ENCODE measurements at places on chromosomes 12 and 14.

- DNase-seq: no peak
Observed at GRCh38 chr12:79019672-79020071, 155.1 kb downstream of the SYT1 start.

GRCh38 chr14:26265170-26265685 is 332.6 kb downstream of the NOVA1 start:
- DNase-seq: no peak

GRCh38 chr12:86456241-86456640 is 200.1 kb upstream of the MGAT4C start:
- no peak for DNase-seq

DNA sequence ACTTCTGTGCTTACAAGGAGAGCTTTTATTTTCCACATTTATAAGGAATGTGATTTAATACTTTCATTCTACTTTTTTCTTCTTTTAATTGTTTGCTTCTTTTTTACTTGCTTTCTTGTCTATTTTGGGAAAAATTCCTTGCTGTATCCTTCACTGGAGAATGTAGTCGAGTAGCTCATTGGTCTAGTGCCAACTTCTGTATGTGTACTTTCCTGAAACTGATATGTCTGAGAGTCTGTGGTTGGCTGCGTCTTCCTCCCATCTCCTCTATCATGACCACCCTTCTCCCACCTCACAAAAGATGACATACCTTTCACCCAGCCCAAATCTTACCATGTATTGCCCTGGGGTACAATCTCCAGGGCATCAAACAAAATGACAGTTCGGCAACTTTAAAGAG is 51.8 kb downstream of the MSRB3 start:
- no peak for DNase-seq
